ENCODE measurements at places on chromosomes 12 and 14.

DNA sequence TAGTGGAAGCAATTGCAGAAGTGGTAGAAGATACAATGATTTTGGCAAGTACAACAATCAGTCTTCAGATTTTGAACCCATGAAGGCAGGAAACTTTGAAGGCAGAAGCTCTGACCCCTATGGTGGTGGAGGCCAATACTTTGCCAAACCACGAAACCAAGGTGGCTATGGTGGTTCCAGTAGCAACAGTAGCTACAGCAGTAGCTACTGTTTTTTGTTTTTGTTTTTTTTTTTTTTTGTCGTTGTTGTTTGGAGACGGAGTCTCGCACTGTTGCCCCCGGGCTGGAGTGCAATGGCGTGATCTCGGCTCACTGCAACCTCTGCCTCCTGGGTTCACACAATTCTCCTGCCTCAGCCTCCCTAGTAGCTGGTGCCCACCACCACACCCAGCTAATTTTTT, 47.4 kb downstream of the IFNG-AS1 start:
- no peak for DNase-seq

GRCh38 chr12:121738340-121738858, 25.8 kb downstream of the TMEM120B start:
- no peak for DNase-seq

- DNase-seq, result no peak
Measured at GRCh38 chr14:24426150-24426911, 3.1 kb downstream of the CBLN3 start.

- DNase-seq, result no peak
Measured at GRCh38 chr12:127555071-127555470, 711.9 kb upstream of the TMEM132C start.

Data from kidney tubule cell (primary cell).